ENCODE measurements at places on chromosomes 7 and 10.

- no peak for DNase-seq
Observed at GRCh38 chr10:2798336-2799022, 268.9 kb upstream of the PFKP start.

DNA sequence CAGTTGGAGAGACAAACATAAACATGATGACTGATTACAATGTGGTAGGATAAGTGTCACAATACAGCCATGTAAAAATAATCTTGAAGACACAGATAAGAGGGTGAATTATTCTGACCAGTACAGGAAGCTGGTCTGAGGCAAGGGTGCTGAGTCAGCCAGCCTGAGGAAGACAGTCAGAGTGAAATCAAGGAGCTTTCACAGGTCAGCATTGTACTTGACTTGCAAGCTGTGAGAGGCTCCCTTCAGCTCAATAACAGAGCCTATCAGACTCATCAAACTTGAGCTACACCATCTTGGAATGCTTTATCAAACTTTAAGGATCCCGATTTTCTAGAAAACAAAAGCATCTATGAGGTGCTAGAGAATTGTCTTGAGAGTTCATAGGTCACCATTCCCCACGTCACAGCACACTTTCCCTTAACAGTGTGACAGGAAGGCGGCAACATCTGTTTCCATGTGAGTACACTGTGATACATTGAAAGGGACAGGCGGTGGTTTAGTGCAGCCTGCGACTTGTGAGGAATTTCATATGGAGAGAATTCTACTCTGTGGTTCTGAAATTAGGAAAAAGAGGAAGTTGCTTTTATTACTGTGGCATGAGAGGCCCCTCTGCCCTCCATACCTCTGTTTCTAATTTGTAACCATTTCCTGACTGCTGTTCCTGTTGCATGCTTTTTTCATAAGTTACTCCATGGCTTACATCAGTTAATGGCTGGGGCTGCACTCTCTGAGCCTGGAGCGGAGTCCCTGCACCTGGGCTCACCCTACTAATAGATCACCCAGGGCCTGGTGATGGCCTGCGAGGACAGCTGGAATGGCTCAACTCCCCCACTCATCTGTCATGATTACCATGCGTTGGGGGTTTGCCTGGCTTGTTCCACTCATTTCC lies 417.1 kb downstream of the SUGCT start:
- DNase-seq: no peak

- DNase-seq: no peak
Observed at GRCh38 chr7:40436710-40437109, 301.9 kb downstream of the SUGCT start.

DNA sequence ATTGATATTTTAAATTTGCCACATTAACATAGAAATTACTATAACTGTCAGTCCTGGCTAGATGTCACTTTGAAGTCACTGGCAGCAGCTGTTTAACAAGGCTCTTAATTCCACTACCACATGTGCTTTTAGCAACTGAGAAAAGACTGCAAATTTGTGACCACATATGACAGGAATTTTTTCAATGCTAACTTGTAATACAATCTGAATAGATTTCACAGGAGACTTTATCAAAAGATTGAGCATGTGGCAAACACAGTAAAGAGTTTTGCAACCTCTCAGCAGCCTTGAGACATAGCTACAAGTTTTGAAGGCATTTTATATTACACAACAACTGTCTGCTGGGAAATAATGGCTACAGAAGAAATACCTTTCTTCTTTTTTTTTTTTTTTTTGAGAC lies 73.0 kb downstream of the MICU1 start:
- no peak for DNase-seq

GRCh38 chr10:18005781-18006456 lies 54.2 kb downstream of the SLC39A12 start:
- no peak for DNase-seq

DNA sequence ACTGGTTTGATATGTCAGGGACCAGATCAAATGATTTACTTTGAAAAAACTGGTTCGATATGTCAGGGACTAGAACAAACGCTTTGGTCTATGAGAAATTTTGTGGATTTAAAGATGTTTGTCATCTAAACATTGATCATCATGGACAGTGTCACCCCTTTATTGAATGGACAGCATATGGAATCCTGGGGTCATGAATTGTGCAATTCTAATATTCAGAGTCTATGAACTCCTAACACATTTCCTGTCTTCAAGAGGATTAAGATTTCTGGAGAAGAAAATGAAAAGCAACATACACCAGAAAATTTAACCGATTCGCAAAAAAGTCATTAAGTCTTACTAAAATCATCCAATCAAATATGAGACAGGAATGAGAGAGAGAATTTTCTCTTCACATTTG lies 106.4 kb upstream of the FAM133B start:
- DNase-seq: no peak

DNA sequence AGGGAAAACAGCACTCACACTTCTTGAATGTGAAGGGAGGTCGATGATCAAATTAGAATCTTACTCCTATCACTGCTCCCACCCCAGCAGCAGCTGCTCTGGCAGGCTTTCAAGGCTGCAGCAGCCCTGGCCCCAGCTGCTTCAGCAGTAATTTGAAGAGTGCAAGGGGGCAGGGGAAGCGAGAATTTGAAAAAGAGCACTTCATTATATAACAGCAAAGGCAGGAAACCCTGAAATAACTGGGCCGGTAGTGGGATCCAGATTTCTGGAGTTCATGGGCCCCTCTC lies 44.9 kb downstream of the MYPN start:
- no peak for DNase-seq

DNA sequence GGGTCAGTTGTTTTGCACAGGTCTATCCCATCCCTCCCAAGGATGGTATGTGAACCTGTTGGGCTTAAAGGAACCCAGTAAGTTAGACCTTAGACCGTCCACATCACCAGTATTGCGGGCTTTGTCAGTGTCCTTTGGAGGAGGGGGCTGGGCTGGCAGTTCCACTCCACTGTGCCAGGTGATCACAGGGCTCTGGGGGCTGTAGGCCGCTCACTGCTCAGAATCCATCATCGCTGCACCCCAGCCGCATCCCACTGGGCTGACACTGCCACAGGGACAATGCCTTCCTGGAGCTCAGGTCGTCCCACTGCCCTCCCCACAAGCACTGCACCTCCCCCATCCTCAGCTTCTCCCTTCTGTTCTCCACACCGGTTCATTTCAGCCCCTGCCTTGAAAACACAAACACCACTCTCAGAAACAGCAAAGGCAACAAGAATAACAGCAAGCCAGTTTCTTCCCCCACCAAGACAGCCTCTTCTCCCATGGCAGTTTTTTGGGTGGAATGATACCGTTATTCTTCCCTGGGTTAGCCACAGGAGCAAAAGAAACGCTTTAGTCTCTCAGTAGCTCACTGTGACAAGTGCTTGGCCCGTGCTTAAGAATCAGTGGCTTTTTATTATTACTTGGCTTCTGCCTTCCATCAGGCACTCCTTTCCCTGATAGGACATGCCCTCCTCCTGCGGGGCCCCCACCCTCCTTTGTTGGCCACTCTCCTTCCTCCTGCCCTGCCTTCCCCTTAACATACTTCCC lies 111.2 kb downstream of the GRK5 start:
- no peak for DNase-seq

GRCh38 chr7:140640060-140640637 lies 464 bp downstream of the DENND2A start:
- no peak for DNase-seq

GRCh38 chr10:24814568-24815313 lies 91.1 kb upstream of the ARHGAP21 start:
- DNase-seq: no peak

DNA sequence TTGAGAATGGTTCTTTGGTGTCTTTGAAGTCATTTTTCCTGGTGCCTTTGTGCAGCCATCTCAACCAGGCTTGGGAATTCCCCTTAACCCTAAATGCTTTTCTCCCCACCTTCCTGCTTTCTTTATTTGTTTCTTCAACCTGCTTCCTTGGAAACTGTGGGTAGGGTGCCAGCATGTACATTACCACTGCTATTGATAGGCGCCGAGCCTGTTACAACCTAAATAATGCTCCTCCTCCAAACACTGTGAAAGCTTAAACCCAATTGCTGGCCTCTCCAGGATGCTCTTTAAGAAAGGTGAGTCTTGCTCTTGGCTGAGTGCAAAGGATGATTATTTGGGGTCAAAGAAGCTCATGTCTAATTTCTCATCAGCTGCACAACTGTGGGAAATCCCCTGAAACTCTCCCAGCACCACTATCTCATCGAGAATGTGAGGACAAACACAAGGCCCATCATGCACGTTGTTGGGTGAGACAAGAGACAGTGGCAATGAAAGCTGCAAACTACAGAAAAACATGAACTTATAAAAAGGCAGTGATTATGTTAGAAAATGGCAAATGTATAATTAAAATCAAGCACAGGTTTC lies 285.5 kb upstream of the IGFBP3 start:
- no peak for DNase-seq

DNA sequence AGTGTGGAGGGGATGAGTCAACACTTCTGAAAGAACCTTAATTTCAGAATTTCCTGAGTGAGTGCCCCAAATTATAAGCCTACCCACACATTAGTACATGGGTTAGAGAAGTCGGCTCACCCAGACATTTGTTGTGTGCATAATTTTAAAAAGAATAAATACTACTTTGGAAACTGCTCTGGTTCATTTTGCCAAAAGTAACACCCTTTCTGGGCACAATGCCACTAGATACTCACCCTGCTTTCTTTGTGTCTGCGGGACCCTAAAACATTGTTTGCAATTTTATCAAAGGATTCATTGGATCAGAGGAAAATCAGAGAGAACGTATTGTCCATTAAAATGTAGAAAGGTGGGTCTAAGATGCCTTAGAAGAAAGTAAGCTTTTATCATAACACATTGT lies 245.5 kb upstream of the NRP1 start:
- DNase-seq: no peak

GRCh38 chr7:106878748-106879439 lies 13.8 kb downstream of the PIK3CG start:
- no peak for DNase-seq

DNA sequence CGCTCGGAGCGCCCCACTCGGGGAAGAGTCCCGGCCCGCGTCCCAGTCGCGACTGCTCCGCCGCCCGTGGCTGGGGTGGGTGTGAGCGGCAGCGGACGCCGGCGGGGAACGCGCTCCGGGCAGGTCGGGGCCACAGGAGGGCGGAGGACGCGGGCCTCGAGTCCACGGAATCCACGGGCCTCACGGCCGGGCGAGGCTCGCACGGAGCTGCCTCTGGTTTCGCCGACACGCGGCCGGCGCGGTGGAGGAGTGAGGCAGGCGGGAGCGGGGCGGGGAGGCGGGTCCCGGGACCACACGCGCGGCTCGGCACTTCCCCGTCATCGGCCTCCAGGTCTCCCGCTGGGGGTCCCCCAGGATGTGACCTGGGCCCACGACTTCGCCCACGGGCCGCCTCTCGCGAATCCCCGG lies 533 bp upstream of the NKX6-2 start:
- no peak for DNase-seq

DNA sequence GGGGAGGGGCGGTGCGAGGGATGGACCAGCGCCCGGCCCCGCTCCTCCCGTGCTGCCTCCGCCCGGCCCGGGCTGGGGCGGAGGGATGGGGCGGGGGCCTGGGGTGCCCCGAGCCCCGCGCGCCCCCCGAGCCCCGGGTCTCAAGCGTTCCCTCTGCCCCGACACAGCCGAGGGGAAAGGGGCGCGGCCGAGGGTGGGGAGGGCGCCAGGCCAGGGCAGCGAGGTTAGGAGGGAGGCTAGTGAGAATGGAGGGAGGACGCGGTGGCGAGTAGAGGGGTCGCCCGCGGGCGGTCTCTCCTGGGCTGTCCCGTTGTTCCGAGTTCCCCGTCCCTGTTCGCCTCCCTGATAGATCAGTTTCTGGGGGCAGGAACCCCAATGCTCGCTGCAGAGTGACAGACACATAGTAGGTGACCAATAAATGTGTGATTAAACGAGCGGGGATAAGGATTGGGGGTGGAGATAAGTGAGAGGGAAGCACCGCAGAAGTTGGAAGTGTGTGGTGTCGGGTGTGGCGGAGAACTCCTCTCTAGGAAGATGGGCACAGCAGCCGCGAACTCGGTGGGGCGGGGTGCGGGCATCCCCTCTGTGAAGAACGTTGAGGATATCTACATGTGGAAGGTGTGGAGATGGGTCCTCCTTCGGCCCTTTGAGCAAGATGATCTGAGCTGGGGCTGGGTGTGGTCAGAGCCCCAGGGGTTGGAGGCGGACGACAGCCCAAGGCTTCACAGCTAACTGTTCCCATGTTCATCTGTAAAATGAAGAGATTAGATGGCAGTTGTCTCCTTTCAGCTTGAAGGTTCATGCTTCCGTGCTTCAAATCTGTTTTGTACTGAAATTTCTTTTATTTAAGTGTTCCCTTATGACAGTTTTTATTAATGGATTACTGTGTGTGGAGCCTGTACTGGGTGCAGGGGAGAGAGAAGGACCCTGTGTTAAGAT lies 580 bp downstream of the ZNF775 start:
- no peak for DNase-seq

- no peak for DNase-seq
Observed at GRCh38 chr10:49284356-49284755, 14.6 kb upstream of the C10orf71 start.

DNA sequence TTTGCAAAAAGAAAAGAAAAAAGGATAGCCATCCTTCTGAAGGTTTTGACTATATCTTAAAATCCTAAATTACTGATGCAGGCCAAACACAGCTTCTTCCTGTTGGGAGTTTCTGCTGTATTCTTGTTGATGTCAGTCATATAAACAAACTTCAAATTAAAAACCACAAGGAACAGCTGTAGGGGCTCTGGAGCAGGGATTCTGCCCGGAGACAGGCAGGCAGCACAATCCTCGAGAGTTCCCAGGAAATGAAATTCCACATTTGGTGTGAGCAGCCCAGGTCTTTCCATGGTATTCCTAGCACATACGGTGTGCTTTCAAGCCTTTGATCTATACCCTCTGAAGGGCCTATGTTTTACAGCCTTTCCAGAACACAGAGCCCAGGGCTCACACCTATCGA lies 43.2 kb downstream of the INSYN2A start:
- no peak for DNase-seq

- no peak for DNase-seq
Observed at GRCh38 chr7:136652635-136653370, 215.6 kb upstream of the CHRM2 start.

GRCh38 chr7:50362712-50363282 lies 58.3 kb downstream of the IKZF1 start:
- no peak for DNase-seq

- no peak for DNase-seq
Observed at GRCh38 chr10:29030900-29031299, 258.0 kb upstream of the LYZL1 start.

DNA sequence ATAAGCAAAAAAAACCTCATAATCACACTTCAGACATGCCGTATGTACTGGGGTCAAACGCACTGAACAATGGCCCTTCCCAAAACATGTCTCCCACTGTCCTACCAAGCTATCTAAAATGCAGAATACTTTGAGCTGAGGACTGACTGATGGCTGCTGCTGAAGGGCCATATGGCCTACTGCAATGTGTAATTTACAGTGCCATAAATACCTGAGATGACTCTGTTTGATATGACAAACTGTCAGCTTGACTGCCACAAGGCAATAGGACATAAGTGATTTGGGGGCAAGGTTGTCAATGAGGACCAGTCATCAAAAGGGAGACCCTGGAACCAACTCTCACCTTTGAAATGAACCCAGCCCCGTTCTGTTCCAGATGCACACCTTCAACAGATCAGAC lies 187.4 kb upstream of the FRMD4A start:
- DNase-seq: no peak
